ENCODE measurements at places on chromosomes 7 and 10.

DNA sequence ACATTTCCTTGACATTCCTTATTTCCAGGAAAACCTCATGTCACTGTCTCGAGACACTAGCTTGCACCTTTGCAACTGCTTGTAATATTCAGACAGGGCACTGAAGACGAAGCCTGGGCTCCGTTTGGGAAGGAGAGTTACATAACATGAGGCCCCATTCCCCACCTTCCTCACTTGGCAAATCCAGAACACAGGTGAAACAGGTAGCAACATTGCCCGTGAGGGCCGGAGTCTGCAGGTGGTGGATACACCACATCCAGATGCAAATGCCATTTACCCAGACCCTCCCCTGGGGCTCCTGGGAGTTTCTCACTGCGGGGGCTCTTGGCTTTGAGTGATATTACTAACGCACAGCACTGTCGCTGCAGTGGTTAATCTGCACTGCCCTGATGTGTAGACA lies 491.0 kb downstream of the PTPRN2 start:
- no peak for DNase-seq

GRCh38 chr7:68009716-68010115 lies 1013.1 kb downstream of the TYW1 start:
- no peak for DNase-seq

GRCh38 chr7:116024826-116025809 lies 5.4 kb downstream of the TFEC start:
- DNase-seq, result no peak

GRCh38 chr7:96870934-96871333 lies 134.4 kb upstream of the DLX6 start:
- no peak for DNase-seq

- DNase-seq, result peak; percentile 53
Observed at GRCh38 chr10:48289501-48290238, 15.2 kb upstream of the FRMPD2 start.

- no peak for DNase-seq
Observed at GRCh38 chr7:47034180-47034579, 547.7 kb downstream of the TNS3 start.

- no peak for DNase-seq
Observed at GRCh38 chr7:25124465-25125136, 459 bp downstream of the CYCS start.

DNA sequence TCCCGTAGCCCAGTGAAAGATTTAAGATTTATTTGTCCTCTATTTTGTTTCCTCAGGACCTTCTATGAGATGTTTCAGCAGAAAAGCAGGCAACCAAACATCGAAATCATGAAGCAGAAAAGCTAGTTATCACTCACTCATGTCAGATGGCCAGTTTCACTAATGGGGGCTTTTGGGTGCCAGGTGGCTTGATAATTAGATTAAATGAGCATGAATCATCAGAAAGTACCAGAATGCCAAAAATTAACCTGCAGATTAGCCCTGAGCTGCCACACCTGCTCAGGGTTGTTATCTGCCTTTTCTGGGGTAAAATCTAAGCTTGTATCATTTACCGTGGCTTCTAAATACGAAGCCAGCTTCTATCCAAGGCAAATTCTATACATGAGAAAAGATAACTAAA lies 1017.5 kb downstream of the XPNPEP1 start:
- DNase-seq, result no peak

DNA sequence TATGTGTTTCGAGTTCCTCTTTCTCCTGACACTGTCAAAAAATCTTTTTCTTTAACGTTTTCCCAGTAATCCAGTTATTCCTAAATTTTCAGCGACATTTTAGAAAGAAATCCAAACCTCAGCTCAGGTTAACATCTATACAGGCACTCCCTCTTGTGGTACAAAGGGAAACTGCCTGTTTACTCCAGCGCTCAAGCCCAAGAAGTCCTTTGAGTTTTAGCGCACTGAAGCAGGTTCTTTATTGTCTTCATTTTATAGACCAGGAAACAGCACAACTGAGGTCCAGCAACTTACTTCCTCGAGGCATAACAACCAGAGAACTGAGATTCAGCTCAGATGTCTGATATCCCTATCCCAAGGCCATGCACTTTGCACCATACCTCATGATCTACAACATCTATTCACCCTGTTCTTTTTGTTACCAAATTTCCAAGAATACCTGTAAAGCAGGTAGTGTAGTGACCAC lies 287.2 kb upstream of the MKLN1 start:
- DNase-seq, result peak; percentile 7

DNA sequence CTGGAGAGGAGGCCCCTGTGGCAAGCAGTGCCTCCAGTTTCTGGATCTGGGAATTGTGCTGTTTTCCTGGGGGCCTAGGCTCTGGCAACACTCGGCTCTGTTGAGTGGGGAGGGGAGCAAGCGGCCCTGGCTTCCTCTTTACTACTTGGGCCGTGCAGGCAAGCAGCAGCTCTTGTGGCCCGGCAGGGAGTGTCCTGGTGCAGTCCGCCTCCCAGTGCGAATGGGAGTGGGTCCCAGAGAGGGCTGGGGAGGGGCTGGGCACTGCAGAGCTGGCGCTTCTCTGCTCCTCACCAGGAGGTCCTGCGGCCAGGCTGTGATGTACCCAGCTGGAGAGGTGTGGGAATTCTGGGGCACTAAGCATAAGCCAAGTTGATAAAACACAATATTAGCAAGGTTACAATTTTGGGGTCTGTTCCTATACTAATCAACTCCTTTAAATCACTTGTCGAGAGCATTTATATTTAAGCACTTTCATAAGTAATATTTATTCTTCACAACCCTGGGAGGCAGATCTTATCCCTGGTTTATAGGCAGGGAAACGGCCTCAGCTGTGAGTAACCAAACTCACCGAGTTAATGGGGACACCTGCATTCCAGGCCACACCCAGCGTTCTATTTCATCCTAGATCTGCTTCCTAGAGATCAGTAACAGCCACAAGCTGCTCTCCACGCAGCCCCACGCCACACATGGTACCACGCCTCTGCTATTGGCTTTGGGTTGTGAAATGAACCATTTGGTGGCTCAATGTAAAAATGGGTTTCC lies 183.4 kb upstream of the PLXNA4 start:
- no peak for DNase-seq

- DNase-seq, result no peak
Observed at GRCh38 chr7:99102809-99103690, 40.9 kb downstream of the SMURF1 start.

DNA sequence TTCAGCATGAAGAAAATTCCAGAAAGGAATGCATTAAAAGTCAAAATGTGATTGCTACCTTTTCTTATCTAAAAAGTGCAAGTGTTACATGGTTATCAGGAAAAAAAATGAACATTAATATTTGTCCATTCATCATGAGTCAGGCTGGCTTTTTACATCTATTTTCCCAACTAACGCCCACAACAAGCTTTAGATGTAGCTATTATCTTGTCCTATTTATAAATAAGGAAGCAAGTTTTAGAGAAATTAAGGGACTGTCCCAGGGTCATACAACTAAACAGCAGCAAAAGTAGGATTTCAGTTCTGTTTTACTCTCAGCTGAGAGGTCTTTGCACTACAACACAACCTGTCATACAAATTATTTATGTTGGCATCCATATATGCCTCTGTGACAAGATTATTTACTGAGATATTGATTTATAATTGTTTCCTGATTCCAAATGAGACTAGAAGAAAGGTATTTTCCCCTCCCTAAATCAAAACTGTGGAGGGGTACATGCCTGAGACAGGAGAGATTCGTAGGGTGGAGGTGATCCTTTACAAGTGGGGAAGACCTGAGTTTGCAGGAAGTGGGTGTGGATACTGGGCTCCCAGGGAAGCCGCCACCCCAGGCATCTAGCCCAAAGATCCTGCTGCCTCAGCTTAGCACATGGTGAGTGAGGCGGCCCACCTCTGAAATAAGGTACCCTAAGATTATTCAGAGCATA lies 57.2 kb upstream of the ARID5B start:
- DNase-seq, result no peak

GRCh38 chr10:13716081-13717071 lies 129.6 kb downstream of the PRPF18 start:
- DNase-seq, result no peak

DNA sequence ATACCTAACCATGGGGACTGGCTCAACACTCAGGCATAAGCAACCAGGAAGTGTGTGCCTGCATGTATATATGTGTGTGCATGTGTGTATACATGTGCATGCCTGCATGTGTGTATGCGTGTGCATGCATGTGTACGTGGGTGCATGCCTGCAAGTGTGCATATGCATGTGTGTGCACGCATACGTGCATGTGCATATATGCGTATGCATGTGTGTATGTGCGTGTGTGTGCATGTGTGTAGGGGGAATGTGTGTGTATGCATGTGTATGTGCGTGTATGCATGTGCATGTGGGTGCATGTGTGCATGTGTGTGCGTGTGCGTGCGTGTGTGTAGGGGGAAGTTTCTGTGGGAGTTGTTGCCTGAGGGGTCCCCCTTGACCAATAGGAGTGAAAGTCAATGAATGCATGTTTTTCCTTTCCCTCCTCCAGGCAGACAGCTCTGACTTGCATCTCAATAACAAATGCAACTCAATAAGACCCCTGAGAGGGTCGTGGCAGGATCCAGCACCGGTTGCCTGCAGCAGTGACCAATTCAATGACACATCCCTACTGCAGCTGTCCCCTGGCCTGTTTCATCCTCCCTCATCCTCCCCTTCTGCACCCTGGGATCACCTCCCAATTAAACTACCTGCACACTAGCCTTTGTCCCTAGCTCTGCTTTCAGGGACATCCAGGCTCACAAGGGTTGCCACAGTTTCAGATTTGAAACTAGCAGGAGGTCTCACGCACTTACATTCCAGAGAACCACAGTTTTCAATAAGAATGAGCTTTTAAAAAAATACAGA lies 27.0 kb upstream of the FZD8 start:
- DNase-seq, result no peak

Measured in NCI-H774 (cell line).